ENCODE measurements at places on chromosomes 4 and X.

DNA sequence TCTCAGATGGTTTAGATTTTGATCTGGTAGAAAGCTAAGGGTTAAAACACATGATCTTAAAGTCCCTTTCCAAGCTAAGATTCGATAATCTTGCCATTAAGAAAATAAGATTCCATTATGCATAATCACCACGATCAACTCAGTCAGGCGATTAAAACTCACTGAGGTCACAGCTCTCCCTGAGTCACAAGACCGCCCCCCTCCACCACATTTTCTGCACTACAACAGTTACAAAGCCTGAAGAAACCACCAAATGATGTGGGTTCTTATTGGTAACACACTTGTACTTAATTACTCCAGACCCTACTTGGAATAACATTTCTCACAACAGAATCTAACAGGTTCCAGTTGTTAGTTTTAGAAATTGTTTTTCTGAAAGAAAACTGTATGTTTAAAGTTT is 62.8 kb downstream of the SH3KBP1 start:
- DNase-seq = no peak

GRCh38 chr4:10753336-10753735 is 68.8 kb upstream of the CLNK start:
- no peak for DNase-seq

- no peak for DNase-seq
Measured at GRCh38 chr4:49063670-49064069, 77.6 kb downstream of the CWH43 start.

DNA sequence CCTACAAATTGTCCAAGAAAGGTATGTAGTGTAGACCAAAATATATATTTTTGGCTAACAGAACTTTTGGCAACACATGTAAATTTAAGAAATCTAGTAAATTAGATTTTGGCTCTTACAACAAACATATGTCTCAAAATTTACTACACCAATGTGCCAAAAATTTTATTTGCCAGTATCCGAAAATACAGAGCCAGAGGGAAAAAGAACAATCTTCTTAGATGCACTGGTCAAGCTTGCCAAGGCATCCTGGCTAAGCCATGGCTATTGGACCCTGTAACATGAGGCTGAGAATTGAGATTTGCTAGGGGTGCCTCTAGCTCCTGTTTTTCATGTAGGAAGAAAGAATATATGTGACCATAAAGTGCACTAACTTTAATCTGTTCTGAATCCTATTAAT is 91.8 kb downstream of the GABRG1 start:
- DNase-seq = no peak

GRCh38 chr4:58048491-58048890 is 938.3 kb upstream of the IGFBP7 start:
- DNase-seq = no peak

- no peak for DNase-seq
Measured at GRCh38 chrX:21132686-21133393, 241.4 kb upstream of the CNKSR2 start.

GRCh38 chr4:126262665-126263064 is 947.9 kb downstream of the FAT4 start:
- DNase-seq = no peak

- DNase-seq = no peak
Measured at GRCh38 chr4:161564230-161564834, 599.5 kb downstream of the FSTL5 start.

GRCh38 chr4:4766564-4766963 is 92.9 kb upstream of the MSX1 start:
- no peak for DNase-seq

GRCh38 chrX:118928151-118928550 is 46.3 kb upstream of the LONRF3 start:
- DNase-seq = no peak

- no peak for DNase-seq
Measured at GRCh38 chrX:139018436-139018835, 306.9 kb upstream of the FGF13 start.

DNA sequence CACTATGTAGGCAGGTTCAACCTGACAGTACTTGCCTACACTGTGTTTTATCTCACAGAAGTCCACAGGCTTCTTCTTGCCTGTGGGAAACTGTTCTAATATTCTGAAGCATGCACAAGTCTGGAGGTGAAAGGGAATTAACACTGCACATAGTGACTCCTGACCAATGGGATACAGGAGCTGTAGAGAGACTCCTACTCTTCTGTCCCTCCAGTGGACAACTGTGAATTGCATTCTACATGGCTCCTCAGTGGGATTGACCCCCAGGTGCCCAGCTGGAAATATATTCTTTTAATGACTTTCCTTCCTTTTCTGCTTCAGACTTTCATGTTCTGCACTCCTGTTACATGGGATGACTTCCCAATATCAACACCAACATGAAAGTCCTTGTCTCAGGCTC is 8.2 kb upstream of the YIPF6 start:
- DNase-seq = no peak

- DNase-seq = no peak
Measured at GRCh38 chr4:1608196-1608820, 75.8 kb downstream of the FAM53A start.

DNA sequence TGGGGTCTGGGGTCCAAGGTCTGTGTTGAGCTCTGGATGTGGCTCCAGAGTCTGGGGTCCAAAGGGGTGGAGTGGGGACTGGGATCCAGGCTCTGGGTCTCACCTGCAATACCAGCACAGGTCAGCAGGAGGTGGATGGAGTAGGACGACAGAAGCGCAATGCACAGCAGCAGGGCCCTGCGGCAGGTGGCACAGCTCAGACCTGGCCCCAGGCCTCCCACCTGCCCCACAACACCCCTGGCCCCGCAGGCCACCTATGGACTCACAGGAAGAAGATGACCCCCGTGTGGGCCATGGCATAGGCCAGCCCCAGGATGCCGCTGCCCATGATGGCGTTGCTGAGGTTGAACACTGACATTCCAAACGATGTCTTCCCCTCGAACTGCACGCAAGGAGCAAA is 3.4 kb downstream of the SLC38A5 start:
- no peak for DNase-seq

- DNase-seq = no peak
Measured at GRCh38 chr4:70640192-70640591, 11.6 kb downstream of the ENAM start.

DNA sequence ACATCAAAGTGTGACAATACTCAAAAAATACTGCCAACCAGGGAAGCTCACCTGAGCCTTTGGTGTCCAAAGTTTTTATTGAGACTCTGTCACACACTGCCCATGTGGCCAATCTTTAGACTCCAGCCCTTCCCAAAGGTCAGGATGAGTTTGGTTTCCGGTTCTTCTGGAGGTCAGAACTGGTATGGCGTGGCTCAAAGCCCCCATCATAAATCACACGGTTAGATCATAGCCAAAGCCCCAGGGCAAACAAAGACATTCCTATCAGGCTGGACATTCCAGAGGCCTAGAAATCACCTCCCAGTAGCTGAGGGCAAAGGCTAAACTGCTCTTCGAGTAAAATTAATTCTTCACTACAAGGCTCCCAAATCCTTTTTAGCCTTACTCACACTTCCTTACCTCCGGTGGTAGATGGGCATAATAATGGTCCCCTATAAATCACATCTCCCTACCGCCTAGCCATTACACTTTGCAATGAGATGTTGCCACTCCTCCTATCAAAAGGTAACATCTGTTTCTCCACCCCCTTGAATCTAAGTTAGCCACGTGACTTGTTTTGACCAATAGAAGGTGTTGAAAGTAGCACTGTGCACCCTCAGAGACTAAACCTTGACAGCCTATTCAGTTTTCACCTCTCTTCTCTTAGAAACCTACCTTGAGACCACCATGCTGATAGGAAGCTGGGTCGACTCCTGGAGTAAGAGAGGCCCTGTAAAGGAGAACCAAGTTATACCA is 137.8 kb upstream of the DUSP21 start:
- DNase-seq = no peak

DNA sequence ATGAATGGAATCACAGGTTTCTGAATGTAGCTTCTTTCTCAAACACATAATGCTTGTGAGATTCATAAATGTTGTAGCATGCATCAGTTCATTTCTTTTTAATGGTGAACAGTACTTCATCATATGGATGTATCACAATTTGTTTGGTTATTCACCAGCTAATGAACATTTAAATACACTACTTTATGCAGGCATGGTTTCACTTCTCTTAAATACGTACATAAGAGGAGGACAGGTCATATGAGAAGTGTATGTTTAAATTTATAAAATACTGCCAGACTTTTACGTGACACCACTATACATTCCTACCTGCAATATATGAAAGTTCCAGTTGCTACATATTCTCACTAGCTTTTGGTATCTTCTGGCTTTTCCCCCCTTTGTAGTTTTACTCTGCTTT is 65.4 kb downstream of the ANKRD17 start:
- DNase-seq = no peak

DNA sequence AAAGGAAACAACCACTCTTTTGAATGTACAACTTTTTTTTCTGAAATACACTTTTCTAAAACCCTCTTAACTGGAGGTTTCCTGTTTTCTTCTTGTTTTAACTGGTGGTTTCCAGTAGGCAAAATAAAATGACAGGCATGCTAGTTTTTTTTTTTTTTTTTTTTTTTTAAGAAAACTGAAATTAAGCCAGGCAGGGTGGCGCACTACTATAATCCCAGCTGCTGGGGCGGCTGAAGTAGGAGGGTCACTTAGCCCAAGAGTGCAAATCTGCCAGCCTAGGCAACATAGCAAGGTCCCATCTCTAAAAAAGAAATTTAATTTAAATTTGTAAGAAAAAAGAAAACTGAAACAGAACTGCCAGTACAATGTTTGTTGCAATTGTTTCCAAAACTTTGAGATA is 44.0 kb downstream of the TMEM144 start:
- no peak for DNase-seq

DNA sequence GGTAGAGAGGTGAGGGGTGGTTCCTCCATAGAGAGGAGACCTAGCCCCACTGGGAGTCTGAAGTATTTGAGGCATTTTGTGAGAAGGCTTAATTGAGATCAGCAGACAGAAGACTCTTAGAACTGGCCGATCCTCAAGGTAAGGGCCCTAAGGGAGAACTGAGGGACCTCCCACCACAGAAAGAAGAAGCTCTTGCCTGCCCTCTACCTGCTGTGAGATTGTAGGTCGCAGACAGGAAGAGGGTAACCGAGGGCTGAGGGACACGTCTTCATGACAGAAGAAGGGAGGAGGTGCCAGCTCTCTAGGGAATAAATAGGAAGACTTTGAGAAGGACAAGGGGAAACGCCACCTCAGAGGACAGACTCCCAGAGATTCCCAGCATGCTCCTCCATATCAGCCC is 24.1 kb upstream of the MAGEC1 start:
- no peak for DNase-seq

- no peak for DNase-seq
Measured at GRCh38 chr4:27928761-27929540, 1068.3 kb downstream of the STIM2 start.

DNA sequence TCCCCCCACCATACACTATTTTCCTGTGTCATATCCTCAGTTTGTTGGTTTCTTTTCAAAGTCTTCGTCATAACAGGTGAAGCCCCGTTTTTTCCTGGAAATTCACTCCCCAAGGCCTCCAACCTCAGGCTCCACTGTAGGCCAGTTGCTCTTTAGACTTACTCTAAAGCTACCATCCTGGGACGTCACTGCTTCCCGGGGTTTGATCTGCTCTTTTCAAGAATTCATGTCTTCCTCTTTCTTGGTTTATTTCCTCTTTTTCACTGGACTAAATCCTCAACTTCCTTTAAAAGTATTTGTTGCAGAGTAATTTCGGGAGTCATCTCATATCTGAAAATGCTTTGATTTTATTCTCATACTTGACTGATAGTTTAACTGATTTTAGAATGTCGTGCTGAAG is 6.5 kb upstream of the SERTM2 start:
- DNase-seq = no peak

GRCh38 chr4:99315839-99316238 is 5.4 kb downstream of the ADH1B start:
- no peak for DNase-seq

- no peak for DNase-seq
Measured at GRCh38 chrX:124358800-124359383, 12.5 kb downstream of the SH2D1A start.

GRCh38 chr4:35695421-35695820 is 548.9 kb downstream of the ARAP2 start:
- no peak for DNase-seq

GRCh38 chr4:48228949-48229348 is 40.7 kb downstream of the TEC start:
- no peak for DNase-seq

GRCh38 chr4:75723163-75724065 is 963 bp upstream of the USO1 start:
- DNase-seq = no peak

- no peak for DNase-seq
Measured at GRCh38 chr4:168766604-168767316, 243.3 kb downstream of the CBR4 start.

DNA sequence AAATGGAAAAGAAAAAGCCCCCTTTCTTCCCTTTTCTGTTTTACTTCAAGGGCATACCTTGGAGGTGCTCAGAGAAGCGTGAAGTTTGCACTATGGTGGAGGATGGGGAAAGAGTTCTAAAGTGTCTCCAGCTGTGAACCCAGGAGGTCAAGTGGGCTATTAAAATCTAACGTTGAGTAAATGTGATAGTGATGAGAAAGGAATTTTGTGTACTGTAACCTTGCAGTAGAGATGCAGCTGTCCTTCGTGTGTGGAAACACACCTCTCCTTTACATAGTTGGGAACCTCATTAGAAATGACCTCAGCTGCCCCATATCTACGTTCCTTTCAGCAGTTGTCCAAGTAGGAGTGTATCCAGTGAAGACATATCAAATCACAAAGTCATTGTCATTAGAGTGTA is 26.5 kb downstream of the ADH5 start:
- DNase-seq = no peak

GRCh38 chr4:111934314-111934713 is 210.9 kb upstream of the FAM241A start:
- no peak for DNase-seq

- DNase-seq = no peak
Measured at GRCh38 chr4:43251841-43252240, 359.3 kb downstream of the GRXCR1 start.

DNA sequence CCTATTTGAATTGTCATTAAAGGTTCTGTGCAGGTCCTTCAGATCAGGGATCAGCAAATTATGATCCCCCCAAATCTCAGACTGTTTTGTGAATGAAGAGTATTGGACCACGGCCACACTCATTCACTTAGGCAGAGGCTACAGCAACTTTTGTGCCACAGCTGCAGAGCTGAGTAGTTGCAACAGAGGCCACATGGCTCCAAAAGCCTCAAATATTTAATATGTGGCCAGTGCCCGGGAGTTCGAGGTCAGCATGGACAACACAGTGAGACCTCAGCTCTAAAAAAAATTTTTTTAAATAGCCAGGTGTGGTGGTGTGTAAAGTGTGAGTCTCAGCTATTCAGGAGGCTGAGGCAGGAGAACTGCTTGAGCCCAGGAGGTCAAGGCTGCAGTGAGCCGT is 100.7 kb downstream of the NSUN7 start:
- DNase-seq = no peak

GRCh38 chrX:10984213-10984612 is 126.9 kb upstream of the HCCS start:
- DNase-seq = no peak

DNA sequence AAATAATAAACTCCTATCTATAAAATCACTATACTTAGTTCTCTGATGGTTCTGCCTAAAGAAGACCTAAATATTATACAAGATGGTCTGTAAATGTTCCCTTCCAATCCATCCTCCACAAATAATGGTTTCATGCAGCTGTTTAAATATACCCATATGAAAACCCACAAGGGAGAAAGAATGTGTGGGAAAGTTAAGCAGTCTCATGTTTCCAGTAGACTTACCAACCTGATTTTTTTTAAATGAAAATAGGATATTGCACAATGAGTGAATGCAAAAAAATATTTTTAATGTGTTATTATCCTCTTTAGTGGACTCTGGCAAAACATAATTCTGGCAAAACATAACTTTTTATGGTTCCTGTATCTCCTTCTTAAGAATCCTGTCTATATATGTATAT is 23.3 kb downstream of the CAMK2D start:
- DNase-seq = no peak
